ENCODE measurements at places on chromosomes 6 and 20. TPM values are rescaled to one million over a fixed set of nuclear protein-coding genes. Genes with fewer than 3 reads are reported as not detected.

Gene SFTA2
- polyA plus RNA-seq = not detected

Gene GPR6
- not detected for polyA plus RNA-seq

DNA sequence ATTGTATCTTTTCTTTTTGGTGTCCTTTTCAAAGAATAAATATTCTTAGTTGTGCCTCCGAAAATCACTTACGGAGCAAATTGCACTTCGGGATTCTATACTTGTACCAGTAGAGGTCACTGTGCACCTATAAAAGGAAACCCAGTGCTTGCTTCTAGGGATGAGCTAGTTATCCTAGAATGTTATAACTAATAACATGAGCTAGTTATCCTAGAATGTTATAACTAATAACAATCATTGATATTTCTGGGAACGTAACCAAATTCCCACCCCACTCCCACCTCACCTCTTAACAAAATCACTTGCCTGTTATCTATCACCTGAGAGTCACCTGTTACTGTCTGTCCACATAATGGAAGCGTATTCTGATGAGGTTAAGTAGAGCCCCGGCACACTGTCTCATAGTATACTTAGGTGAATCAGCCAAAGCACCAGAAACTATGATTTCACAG lies 126.9 kb upstream of the TIAM2 start:
- no peak for DNase-seq

GRCh38 chr6:101738481-101738880 lies 345.0 kb downstream of the GRIK2 start:
- DNase-seq = no peak

DNA sequence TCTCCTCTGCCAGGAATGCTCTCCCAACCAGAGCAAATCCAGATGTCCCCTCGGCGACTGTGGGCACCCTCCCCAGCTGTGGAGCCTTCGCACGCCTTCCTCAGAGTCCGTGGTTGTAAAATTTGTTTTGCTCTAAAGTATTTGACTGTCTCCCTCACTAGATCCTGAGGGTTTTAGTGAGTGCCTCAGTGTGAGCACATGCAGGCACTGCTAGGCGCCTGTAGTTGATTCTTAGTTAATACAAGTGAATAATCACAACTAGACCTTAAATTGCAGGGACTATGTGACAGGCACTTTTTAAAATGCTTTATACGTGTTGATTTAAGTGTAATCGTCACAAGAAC lies 680 bp upstream of the MTCH1 start:
- DNase-seq = no peak

DNA sequence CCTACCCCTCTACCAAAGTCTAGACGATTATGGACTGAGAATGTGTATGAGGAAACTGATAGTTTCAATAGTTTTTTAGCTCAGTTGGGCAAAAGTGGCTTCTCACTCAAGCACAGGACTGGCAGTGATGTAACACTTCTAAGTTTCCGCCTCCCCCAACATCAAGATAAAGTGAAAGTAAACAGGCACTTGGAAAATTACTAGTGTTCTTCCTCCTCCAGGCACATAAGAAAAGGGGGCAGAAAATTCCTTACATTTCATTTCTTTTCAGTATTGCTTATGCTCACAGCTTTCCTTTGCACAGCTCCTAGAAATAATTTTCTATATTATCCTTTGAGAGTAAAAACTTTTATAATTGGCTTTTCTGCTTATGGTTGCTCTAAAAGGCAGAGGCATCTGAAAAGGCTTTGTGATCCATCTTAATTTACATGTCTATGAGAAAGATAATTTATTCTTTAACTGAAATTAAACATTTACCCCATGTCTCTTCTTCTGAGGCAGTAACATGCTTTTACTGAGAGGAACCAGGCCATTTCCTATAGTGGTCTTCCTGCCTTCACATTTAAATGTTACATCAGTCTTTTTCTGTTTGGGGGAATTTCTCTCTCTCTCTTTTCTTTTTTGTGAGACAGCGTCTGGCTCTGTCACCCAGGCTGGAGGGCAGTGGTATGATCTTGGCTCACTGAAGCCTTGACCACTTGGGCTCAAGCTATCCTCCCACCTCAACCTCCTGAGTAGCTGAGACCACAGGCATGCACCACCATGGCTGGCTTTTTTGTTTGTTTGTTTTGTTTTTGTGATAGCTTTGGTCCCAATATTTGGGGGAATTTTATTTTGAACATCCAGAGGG lies 65.0 kb upstream of the EEF1A1 start:
- no peak for DNase-seq

DNA sequence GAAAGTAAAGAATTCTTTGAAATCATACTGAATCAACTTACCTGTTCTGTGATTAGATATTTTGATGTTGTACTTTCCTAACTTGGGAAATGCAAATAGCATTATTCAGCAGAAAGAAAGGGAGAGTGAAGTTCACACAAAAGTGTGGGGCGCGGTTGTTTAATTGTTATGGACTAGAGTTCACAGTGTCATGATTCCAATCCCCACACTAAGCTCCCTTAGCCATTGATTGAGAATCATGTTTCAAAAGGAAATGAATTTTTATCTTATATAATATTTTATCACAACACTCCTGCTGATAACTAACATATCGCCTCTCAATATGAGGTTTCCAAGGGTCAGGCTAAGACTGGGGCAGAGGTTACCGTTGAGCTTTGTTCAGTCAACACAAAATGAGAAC lies 3.0 kb upstream of the GSTA5 start:
- no peak for DNase-seq

DNA sequence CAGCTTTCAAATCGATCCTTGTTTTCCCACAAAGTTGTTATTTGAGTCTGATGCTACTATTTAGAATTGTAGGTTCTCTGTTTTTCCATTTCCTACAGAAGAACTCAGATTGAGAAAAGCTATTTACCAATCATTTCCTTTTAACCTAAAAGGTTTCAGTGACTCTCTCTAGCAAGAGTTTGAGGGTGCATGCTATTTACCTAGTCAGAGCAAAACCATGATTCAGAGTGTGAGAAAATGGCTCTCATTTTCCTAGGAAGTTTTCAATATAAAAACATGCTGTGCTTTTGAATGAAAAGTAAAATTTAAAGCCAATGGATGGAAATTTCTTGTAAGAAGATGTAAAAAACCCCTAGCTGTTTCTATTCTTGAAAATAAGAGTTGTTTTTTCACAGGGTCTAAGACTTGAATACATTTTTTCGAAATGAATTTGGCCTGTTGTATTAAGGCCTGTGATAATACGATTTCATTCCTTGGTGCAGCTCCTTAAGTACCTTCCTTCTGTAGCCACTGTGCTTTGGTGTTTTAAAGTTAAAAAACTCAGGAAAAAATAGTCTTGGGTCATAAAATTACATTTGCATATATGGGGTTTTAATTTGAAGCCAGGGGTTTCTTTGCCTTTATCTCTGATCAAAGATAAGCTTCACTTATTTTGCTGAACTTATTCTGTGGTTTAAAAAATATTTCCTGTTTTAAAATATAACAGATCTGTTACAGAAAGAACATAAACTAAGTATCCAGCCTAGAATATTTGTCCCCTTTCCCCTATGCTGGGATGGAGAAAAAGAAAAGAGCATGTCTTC lies 18.0 kb upstream of the RSPH3 start:
- no peak for DNase-seq

GRCh38 chr6:12952318-12952717 lies 235.8 kb downstream of the PHACTR1 start:
- no peak for DNase-seq
